Activated naive CD4-positive, alpha-beta T cell treated with anti-CD3 and anti-CD28 coated beads, Interleukin-2, amount 50 U/mL, for 72 hours (primary cell): ENCODE measurements at places on chromosomes 16 and 17. TPM values are rescaled to one million over a fixed set of nuclear protein-coding genes. Genes with fewer than 3 reads are reported as not detected.

The ADAP2 gene
- total RNA-seq, result 1.3 TPM

The KCTD19 gene
- 0.71 TPM for total RNA-seq

The NMRAL1 gene
- total RNA-seq, result 30.5 TPM

The IL21R gene
- 106 TPM for total RNA-seq

The HCRT gene
- not detected for total RNA-seq

The EFCAB5 gene
- total RNA-seq, result 0.18 TPM

The SLFN12 gene
- 11.1 TPM for total RNA-seq

The PRR35 gene
- not detected for total RNA-seq

The ASIC2 gene
- total RNA-seq, result not detected

The CASKIN1 gene
- total RNA-seq, result 0.77 TPM

GRCh38 chr17:3688027-3688553, 7.9 kb downstream of the P2RX5 start:
- no peak for DNase-seq

DNA sequence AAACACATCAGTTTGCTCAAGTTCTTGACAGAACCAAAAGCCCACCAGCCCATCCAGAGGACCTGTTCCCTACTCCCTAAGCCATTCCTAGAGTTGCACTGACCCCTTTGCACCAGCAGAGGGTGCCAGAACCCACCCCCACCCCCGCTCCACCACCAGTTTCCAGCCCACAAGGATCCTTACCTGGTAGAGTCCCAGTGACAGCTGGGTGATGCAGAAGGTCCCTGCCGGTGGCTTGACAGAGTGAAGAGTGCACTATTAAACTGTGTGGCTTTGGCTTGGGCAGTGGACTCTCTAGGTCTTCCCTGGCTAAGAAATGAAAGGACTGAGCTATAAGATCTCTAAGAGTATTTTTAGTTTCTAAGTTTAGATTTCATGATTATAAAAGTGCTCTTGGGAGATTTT, 73.3 kb upstream of the MTMR4 start:
- peak; percentile 52 for DNase-seq

DNA sequence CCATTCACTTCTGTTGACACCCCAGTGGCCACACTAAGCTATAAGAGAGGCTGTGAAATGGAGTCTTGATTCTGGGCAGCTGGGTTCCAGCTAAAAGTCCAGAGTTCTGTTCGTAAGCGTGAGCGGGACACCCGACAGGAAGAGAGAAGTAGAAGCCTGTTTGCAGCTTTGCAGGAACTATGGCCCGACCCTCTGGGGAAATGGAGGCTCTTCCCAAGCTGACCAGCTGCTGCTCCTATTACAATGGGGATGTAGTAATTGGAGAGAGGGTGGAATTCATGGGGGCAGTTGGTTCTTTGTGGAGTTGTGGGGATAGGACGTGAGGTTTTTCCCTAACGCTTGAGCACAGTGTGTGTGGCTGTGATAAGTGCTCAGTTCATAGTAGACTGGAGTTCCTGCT, 28.4 kb downstream of the UBALD1 start:
- DNase-seq, result no peak

DNA sequence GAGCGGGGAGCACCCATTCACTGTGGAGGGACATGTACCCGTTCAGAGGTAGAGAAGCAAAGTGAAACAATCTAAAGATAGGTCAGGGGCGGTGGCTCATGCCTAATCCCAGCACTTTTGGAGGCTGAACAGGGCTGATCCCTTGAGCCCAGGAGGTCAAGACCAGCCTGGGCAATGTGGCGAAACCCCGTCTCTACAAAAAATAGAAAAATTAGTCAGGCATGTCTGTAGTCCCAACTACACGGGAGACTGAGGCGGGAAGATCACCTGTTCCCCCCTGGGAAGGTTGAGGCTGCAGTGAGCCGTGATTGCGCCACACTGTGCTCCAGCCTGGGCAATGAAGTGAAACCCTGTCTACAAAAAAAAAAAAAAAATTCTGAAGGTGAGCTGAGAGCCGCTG, 21.7 kb downstream of the MYL4 start:
- DNase-seq, result no peak

DNA sequence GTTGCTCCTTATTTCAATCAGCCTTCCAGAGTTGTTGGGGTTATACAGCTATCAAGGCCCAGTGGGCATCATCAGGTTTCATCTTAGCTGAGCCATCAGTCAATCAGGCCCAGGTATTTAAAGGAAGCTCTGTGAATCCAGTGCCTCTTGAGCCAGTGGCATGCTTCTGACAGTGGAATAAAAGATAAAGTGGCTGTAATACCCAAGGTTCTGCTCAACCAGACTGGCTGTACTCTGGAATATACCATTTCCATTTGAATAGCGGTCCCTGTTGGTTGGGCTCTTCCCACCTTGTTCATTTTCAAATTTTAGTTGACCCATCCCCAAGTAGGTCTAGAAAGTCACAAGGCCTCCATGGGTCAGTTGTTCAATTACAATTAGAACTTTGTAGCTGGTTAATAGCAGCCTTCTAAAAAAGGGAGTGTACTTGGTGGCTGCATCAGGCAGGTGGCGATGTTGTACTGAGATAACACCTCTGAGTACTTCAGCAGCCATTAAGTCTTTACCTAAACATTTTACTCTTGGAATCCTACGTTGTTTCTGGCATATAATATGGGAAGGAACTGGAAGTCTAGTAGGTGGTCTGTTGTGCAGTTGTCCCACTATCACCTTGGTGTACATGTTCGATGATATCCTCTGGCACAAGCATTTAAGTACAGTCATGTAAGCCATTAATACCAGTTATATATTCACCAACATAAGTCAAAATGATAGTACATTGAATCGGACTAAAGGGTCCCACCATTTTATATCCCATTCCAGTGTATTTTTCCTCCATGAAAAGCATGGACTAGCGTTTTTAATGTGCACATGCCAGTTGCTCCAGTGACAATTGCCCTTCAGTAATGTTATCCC, 294.1 kb downstream of the BCAS3 start:
- peak; percentile 26 for DNase-seq

DNA sequence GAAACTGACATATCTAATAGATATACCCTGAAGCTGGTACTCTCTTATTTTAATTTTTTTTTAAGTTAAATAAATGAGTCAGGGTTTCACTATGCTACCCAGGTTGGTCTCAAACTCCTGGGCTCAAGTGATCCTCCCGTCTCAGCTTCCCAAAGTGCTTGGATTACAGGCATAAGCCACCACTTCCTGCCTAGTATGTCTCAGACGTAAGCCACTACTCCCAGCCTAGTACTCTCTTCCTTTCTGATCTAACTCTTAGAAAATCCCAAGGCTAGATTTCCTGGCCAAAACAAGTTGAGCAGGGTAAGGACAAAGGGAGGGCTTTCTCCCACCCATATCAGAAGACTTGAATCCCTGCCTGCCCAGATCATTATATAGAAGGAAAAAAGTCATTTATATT, 33.7 kb downstream of the HOXB1 start:
- no peak for DNase-seq

GRCh38 chr16:67248401-67249177, at the start of gene SLC9A5:
TSS of gene SLC9A5 (plus strand) at chr16:67248979. CDS start at chr16:67249015, 36 bp downstream.
- DNase-seq, result no peak

GRCh38 chr17:72075995-72076677, 44.7 kb upstream of the SOX9 start:
- no peak for DNase-seq

- DNase-seq, result no peak
Measured at GRCh38 chr17:78323826-78324390, 36.0 kb downstream of the SOCS3 start.

- DNase-seq, result no peak
Measured at GRCh38 chr16:74051-74746, 1.8 kb upstream of the RHBDF1 start.

DNA sequence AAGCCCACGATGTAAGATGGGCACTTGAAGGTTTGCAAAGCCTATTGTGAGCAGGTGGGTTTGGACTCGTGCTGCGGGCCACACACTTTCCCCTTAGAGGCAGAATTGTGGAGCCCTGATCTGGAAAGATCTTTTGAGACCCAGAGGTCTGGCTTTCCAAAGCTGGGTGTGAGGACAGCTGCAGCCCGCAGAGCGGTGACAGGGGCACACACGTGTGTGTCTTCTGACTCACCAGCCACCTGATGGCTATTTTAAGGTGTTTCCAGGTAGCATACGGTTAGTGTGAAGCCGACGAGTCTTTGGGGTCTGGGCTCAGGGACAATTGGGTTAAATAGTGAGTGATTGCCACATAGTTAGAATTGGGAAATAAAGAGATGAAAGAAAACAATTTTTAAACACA, 108.9 kb upstream of the GSE1 start:
- DNase-seq, result no peak

DNA sequence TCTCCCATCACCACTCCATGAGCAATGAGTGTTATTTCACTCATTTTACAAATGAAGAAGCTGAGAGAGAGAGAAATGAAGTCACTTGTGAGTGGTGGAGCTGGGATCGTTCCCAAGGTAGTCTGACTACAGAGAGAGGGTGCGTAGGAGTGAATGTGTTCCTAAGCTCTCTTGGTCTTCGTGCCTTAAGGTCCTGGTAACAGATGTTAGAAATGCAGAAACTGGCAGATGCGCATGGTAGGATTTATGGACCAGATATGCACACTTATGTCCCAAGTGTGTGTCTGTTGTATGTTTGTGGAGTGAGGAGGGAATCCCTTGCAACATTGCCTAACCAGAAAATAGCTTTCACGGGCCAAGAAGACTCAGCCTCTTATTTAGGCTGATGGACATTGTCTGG, 93.2 kb upstream of the ZNF469 start:
- DNase-seq, result no peak

GRCh38 chr17:8459107-8459506, 23.4 kb downstream of the NDEL1 start:
- no peak for DNase-seq

- no peak for DNase-seq
Measured at GRCh38 chr17:31275116-31275515, 21.9 kb downstream of the OMG start.

DNA sequence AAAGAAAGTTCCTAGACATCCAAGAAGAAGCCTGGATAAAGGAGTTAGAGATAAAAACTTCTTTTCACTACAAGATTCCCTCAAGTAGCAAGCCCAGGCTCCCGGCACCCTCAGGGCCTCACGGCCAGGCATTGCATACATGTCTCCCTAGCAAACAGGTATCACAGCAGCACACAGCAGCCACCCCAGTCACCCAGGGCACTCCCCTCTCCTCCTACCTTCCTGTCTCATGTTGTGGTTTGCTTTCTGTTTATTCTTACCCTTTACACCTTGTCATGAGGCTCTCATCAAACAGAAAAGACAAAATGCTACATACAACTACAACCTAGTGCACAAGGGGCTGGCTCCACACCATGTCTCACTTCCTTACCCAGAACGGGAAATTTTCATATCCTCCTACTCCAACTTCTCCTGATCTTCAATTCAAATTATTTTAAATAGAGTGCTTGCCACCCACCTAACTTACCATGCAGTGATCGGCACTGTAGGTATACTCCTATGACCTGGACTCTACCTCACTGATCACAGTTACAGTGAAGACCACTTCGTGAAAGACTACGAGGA, 42.7 kb downstream of the XPO6 start:
- no peak for DNase-seq

GRCh38 chr17:80379348-80379747, 35.6 kb upstream of the ENDOV start:
- no peak for DNase-seq

- DNase-seq, result no peak
Measured at GRCh38 chr16:59058250-59058649, 324.1 kb upstream of the GOT2 start.

DNA sequence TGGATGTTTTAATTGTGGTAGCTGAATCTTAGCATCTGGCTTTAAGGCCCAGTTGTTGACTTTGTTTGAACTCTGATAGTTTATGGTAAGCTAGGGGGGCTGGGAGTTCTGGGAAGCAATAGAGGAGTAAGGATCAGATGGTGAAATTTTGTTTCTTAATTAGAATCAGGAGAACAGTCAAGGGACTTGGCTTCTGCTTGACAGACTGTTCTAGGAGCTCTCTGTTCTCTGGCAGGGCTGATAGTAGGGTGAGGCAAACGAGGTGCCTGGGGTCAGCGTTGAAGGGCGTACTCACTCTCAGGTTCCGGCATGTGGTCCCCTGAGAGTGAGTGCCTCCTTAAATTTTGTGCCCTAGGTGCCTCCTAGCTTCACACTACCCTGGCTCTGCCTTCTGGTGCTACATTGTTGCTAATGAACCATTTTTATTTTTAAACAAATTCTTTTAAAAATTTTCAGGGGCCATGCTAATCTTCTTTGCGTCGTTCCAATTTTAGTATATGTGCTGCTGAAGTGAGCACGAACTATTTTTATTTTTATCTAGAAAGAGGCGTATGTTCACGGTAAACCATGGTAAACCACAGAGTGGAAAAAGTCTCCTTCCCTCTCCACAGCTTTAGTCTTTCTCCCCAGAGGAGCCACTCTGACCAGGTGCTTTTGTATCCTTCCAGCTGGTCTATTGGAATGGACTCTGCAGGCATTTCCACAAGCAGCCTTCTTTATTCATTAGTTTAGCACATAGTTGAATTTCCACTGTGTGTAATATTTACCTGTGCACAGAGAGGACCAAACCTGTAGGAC, 19.7 kb downstream of the SLC7A6 start:
- DNase-seq, result no peak

DNA sequence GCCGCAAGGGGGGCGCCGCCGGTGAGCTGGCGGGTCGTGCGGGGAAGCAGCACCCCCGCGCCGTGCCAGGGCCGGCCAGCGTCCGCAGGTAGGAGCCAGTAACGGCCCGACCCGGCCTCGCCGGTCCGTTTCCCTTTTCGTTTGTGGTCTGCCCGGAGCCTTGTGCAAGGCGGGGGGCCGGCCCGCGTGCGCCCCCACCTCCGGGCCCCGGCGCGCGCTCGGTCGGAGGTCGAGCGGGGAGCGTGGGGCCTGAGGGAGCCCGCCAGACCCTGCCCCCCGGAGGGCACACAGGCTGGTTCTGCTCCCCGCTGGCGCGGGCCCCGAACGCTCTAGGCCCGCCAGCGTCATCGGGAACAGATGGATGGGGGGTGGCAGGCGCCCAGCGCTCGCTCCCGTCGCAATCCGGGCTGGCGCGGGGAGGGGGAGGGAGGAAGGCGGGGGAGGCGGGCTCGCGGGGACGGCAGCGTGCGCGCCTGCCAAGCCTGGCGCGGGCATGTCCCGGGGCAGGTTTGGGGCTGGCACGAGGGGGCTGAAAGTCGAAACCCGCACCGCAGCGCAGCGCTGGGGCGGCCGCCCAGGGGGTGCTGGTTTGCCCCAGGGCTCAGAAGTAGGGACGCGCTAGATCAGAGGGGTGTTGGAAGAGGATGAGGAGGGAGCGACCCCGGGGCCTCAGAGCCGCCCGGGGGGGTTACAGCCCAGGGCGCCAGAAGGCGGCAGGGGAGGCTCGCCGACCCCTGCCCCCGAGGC, 1.5 kb upstream of the GSE1 start:
- peak; percentile 66 for DNase-seq

- DNase-seq, result no peak
Measured at GRCh38 chr17:28682655-28683054, 20.6 kb downstream of the SUPT6H start.
